ENCODE measurements at places on chromosomes 5 and 9.

GRCh38 chr9:86695910-86696424 lies 251.3 kb downstream of the GAS1 start:
- no peak for DNase-seq

DNA sequence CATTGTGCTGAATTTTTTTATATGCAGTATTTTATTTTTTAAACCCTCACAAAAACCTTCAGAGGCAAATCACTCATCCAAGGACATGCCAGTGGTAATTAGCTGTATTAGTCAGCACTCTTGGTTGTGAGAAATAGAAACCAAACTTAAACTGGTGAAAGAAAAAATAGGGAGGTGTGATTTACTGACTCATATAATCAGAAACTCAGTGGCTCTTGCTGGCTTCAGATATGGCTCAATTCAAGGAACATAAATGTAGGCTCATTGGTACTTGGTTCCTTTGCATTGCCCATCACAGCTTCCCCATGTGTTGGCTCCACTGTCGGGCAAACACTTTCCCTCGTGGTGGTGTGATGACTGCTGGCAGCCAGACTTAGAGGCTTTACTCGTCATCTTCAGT lies 497.2 kb downstream of the MAT2B start:
- DNase-seq = no peak

- DNase-seq = no peak
Measured at GRCh38 chr9:86545090-86545489, 190.9 kb upstream of the TUT7 start.

GRCh38 chr5:69138766-69139165 lies 28.2 kb upstream of the CCNB1 start:
- no peak for DNase-seq

GRCh38 chr5:33939556-33940262 lies 3.5 kb downstream of the RXFP3 start:
- DNase-seq = no peak

GRCh38 chr5:89187268-89187667 lies 304.3 kb upstream of the MEF2C start:
- no peak for DNase-seq

GRCh38 chr9:2567922-2568321 lies 53.7 kb upstream of the VLDLR start:
- DNase-seq = no peak

DNA sequence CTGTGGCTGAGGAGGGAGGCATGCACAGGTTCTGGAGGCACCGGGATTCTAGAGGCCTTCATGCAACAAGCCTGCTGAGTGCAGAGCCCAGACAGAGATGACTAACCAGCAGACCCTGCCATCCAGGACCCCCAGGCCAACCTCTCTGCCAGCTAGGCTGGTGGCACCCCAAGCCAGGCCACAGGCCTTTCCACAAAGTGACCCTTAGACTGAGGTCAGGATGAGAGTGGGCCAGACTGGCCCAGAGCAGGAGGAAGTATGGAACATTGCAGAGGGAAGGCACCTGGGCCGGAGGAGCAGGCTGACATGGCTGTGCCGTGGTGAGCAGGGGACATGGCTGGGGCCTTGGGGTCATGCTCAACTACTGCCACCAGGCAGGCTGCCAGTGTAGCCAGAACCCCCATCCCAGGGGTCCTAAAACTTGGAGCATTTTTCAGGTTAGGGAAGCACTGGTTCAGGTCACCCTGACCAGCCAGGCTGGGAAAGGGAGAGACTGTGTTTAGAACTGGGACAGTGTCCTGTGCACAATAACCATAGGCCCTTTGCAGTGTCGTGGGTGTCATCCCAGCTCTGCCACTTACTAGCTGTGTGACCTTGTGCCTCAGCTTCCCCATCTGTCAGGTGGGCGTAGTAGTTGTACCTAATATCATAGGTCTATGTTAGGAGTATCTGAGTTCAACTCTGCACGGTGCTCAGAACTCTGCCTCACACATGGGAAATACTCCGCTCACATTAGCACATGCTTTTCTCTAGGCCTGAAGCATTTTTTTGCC lies 17.3 kb downstream of the TCF7 start:
- DNase-seq = no peak

DNA sequence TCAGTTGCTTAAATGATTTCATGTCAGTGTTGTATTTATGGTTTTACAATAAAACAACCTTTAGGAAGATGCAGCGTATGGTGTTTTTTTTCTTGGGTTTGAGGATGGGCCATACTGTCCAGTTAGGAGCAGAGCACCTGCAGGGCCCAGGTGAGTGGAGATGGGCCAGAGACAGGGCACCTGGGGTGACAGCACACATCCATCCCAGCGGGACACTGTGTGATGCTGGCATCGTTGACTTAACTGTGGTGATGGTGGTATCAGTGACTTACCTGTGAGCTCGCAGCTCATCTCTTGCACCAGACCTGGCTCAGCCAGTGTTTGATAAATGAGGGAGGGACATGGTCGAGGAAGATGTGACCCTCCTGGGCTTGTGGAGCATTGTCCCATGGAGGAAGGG lies 21.6 kb downstream of the AMBP start:
- no peak for DNase-seq

GRCh38 chr9:94919376-94920098 lies 193.0 kb downstream of the AOPEP start:
- DNase-seq = no peak

- DNase-seq = no peak
Measured at GRCh38 chr9:109923471-109923760, 143.4 kb downstream of the PALM2AKAP2 start.

GRCh38 chr5:148384380-148384737 lies 601 bp downstream of the FBXO38 start:
- DNase-seq = no peak

DNA sequence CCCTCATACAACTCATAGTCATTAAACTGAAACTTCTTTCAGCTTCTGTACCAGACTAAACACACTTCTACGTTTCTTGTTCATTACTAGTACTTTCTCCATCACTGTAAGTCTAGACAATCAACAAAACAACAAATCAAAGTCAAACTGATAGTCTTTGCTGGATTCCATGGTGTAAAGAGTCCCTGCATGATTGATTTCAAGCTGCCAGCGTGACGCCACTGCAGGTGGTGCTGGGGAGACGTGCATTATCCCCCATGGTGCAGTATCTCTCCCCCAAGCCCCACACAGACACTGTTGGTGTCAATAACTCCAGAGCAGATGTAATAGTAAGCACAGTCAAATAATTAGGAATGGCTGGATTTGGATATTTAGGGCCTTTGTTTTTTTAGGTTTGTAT lies 10.7 kb upstream of the SLC2A8 start:
- DNase-seq = no peak

DNA sequence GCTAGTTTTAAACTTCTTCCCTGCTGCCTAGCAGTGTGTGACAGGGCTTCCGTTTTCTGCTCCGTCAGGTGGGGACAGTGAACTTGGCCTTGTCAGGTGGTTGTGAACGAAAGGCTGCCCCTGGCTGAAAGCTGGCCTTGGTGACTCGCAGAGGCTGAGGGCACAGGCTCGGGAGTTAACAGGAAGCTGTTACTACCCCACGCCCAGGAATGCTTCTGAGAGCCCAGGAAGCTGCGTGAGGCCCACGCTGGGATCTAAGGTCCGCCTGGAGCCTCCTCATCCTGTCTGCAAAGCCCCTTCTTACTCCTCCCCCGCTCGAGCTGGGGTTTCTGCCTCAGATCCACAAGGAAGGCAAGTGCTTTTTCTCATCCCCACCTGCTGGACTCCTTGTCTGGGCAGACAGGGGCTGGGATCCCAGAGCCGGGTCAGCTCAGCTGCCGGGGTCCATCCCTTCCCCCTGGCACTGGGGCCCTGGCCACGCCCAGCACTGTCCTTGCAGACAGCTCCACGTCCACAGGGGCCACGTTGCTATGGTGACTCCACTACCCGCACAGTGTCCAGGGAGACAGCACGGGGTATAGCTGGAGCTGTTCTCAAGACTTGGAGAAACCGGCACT lies 124.7 kb upstream of the TBC1D2 start:
- no peak for DNase-seq

GRCh38 chr5:108380531-108381349 lies 1.2 kb downstream of the FBXL17 start:
- peak; percentile 53 for DNase-seq

GRCh38 chr9:8895106-8895860 lies 1095.7 kb upstream of the DMAC1 start:
- no peak for DNase-seq

- no peak for DNase-seq
Measured at GRCh38 chr5:129249886-129250285, 155.3 kb downstream of the ISOC1 start.

GRCh38 chr9:93260263-93261066 lies 76.5 kb downstream of the WNK2 start:
- peak; percentile 41 for DNase-seq

- no peak for DNase-seq
Measured at GRCh38 chr9:136740971-136741882, 1.5 kb downstream of the LCN10 start.

DNA sequence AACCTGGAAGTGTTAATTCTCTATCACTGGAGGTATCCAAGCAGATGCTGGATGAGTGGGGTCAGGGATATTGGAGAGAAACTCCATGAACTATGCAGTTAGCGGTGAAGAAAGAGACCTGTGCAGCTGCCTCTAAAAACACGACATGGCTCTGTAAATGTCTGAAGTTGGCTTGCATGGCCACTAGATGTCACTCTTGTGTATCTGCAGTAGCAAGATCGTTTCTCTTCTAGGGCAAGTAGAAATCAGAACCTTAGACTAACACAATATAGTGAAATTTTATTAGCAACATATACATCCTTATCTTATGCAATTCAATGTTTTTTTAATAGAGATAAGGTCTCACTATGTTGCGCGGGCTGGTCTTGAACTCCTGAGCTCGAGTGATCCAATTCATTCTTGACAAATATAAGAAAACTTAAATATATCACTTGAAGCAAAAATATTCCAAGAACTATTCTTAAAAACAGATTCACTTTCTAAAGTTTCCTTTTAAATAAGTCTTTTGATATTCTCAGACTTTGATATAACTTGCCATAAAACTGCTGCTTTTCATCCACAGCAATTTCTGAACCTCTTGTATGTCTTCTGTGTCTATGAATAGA lies 2.9 kb downstream of the OR2S2 start:
- DNase-seq = no peak

- DNase-seq = no peak
Measured at GRCh38 chr5:3107156-3107611, 355.7 kb upstream of the IRX2 start.

Data from ureter (tissue), 1 donor.